ENCODE measurements at places on chromosomes 7 and 10.

- no peak for DNase-seq
Observed at GRCh38 chr7:28081016-28081415, 99.6 kb downstream of the JAZF1 start.

- DNase-seq = no peak
Observed at GRCh38 chr10:983971-984655, 4.1 kb upstream of the GTPBP4 start.

- DNase-seq = no peak
Observed at GRCh38 chr7:38195804-38196595, 18.0 kb downstream of the STARD3NL start.

DNA sequence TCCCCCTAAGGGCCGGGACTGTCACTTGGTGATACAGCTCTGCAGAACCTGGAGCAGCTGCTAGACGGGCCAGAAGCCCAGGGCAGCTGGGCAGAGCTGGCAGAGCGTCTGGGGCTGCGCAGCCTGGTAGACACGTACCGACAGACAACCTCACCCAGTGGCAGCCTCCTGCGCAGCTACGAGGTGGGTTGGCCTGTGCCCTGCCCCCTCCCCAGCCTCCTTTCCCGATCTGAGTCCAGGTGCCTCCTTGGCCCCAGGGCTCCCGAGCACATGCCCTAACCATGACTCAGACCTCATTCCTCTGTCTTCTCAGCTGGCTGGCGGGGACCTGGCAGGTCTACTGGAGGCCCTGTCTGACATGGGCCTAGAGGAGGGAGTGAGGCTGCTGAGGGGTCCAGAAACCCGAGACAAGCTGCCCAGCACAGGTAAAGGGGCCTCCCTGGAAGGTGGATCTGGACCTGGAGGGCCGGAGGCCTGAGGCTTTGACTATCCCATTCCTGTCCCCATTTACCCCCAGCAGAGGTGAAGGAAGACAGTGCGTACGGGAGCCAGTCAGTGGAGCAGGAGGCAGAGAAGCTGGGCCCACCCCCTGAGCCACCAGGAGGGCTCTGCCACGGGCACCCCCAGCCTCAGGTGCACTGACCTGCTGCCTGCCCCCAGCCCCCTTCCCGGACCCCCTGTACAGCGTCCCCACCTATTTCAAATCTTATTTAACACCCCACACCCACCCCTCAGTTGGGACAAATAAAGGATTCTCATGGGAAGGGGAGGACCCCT, 6.4 kb downstream of the NFKB2 start:
- DNase-seq = no peak

- DNase-seq = no peak
Observed at GRCh38 chr10:3222068-3222467, 49.5 kb upstream of the PITRM1 start.

GRCh38 chr7:6442114-6442513, 5.6 kb downstream of the DAGLB start:
- no peak for DNase-seq

DNA sequence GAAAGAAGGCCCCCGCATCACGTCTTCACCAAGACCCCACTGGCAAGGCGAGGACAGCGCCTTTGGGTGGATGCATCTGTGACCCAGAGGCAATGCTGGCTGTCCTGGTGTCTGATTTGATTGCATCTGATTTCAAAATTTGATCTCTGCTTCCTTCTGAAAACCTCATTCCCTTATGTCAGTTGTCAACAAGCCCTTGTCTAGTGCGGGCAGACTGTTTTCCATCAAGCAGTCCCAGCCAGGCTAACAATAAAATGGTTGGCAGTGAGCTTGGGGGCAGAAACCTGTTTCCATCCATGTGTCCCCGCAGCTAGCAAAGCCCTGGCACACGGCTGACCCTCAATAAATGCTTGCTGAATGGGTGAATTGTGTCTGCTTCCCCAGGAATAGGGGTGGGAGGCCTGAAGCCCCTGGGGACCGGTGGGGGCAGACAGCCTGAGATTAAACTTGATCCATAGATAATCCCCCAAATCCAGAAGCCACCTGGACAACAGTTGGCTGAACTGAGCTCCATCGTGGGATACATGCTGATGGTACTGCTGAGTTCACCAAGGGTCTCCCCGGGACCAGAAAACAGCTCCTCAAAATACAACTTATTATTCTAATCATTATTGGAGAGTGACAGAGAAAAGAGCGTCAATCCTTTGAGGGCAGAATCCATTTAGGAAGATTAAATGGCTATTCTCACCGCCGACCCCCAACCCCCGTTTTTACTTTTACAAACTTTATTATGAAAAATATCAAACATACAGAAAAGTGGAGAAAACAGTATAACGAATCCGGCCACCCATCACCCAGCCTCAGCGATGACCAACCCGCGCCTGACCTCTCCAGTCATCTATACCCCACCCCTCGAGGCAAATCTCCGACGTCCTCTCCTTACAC, 912 bp upstream of the DUSP5 start:
- no peak for DNase-seq

- no peak for DNase-seq
Observed at GRCh38 chr7:130943336-130943901, 209.4 kb upstream of the KLF14 start.

- DNase-seq = no peak
Observed at GRCh38 chr7:94949532-94949931, 42.1 kb downstream of the PPP1R9A start.

GRCh38 chr10:637221-637620, 52.2 kb downstream of the DIP2C start:
- DNase-seq = no peak

GRCh38 chr7:122746948-122747347, 44.2 kb upstream of the RNF148 start:
- no peak for DNase-seq

DNA sequence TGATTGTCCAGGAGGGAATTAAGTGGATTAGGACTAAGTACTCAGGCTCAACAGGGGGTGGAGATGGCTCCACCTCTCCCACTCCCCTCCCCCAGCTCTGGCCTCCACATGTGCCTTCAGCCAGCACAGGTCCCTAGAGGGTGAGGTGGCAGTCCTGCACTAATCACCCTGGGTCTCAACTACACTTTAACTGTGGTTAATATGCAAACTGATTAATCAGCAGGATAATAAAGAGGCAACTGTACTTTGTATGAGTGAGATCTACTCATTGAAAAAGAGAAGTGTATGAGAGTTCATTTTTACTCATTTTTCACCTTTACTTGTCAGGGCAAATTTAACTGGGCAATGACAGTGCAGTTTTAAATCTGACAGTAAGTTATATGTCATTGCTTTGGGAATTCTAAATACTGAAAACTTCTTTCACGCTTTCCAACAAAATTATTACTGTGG, 223.8 kb upstream of the CCDC6 start:
- DNase-seq = no peak

DNA sequence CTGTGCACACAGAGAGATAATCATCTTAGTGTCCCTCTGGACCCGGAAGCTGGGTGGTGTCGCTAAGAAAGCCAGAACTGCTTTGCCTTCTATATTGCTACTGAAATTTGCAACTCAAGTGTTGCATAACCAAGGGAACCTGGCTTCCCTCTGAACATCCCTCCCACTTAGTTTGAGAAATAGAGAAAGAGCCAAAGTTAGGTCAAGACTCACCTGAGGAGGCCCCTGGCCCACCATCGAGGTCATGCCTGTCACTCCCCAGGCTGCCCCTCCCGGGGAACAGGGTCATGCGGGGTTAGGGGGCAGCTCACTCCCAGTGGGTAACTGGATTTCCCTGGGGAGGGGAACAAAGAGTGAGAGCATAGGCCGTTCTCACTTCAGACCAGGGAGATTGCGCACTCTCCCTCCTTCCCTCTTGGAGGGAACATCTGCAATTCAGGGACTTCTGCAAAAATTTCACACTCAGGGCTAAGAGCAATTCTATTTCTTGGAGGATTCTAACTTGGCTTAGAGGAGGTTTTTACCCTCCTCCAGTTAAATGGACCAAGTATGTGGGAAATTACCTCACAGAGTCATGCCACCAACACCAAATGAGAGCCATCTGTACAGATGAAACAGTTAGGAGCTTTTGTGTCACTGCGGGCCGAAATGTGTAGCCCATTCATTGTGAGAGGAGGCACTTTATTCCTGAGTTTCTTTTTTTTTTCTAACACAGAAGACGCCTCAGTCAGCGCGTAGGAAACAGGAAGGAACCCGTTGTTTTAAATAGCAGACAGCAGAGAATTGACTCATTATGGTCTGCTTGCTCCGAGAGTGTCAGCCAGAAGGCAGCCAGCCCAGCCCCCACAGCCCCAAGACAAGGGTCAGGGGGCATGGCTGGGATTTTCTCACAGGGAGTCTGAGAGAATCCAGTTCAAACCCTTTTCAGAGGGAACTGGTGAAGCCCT, 221.3 kb downstream of the ARHGAP12 start:
- peak; percentile 15 for DNase-seq

GRCh38 chr10:27410153-27410552, 94.0 kb upstream of the RAB18 start:
- DNase-seq = no peak

GRCh38 chr7:66727058-66727457, 13.5 kb upstream of the RABGEF1 start:
- DNase-seq = no peak

GRCh38 chr10:32376771-32377170, 29.8 kb upstream of the EPC1 start:
- DNase-seq = no peak

Data from stimulated activated CD8-positive, alpha-beta memory T cell treated with anti-CD3 and anti-CD28 coated beads, Interleukin-2, amount 100 ng/mL, for 48 hours (primary cell).